ENCODE measurements at places on chromosomes 4 and X. TPM values are rescaled to one million over a fixed set of nuclear protein-coding genes. Genes with fewer than 3 reads are reported as not detected.

CCNA2 gene
- total RNA-seq: 32.6 TPM

FGD1 gene
- total RNA-seq: 0.97 TPM

SPIN4 gene
- 17.2 TPM for total RNA-seq

SCML1 gene
- total RNA-seq: 14.2 TPM

BMPR1B gene
- total RNA-seq: 9.2 TPM

NPY5R gene
- total RNA-seq: 1.2 TPM

ANTXR2 gene
- total RNA-seq: 21.6 TPM

DNA sequence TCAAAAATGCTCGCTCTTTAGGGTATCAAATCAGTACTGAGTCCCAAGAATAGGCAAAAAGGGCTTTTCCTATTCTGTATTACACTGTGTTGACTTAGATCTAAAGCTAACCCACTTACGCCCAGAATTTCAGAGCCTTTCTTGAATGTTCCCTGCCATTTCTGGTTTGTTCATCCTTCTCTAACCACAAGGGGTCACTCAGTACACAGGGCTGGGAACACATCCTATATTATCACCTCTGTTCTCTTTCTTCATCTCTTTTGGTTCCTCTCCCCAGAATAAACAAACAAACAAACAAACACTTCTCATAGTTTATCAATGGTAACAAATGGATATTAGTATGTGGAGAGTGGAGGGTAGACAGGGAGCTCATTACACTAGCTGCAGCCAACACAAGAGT is 25.5 kb upstream of the MORC4 start:
- peak; percentile 14 for DNase-seq

DNA sequence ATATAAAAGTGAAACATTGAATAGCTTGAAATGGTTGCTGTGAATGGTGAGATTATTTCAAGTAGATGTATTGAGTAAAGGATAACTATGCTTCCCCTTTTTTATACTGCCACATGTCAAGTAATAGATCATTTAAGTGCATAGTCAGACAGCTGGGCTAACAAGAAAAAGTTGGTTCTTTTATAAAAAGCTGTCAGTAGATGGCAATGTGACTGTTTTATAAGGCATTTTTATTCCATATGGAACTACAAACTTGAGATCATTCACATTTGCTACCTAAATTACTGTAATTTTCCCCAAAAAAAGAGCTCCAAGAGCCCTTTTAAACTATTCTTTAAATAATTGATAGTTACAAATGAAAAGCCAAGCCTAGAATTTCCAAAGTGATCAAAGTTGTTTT is 831.0 kb downstream of the C4orf33 start:
- DNase-seq: no peak

DNA sequence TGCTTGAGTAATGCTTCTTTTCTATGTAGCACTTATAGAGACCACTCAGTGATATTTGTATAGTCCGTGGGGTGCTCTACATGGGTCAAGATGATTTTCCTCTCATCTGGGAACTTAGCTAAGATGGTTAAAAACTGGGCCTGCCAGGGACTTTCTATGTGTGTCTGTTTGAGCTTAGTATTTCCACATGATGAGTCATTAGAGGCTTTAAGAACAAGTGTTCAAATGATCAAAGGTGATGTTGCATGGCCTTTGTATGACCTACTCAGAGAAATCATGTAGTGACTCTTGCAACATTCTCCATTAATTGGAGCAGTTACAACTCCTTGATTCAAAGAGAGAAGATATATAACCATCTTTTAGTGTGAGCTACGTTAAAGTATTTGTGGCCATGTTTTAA is 1480.5 kb upstream of the IGFBP7 start:
- DNase-seq: no peak

DNA sequence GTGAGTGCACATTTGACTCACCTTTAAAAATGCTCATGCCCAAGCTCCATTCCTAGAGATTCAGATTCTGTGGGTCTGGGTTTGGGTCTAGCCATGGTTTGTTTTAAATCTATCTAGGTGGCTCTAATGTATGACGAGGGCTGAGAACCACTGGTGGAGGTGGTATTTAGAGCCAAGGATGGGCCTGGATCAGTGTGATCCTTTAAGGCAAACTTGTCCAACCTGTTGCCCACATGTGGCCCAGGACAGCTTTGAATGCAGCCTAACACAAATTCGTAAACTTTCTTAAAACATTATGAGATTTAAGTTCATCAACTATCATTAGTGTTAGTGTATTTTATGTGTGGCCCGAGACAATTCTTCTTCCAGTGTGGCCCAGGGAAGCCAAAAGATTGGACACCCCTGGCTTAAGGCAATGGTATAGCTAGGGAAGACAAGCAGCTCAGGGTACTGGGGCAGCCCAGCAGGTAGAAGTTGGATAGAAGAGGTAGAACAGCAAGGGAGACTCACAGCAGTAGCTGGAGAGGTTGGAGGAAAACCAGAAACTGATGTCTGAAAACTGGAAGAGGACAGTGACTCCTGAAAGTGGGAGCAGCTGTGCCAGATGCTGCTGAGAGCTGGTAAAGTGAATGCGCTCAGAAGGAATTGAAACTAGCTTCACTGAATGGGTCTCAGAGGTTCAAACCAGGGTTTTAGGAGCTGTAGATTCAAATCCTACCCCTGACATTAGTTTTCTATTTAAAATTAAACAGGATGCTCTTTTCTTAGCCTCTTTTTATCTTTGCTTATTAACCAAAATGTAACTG is 18.2 kb downstream of the ADD1 start:
- no peak for DNase-seq

- DNase-seq: no peak
Observed at GRCh38 chrX:48045410-48046311, 25.8 kb downstream of the ZNF630 start.

DNA sequence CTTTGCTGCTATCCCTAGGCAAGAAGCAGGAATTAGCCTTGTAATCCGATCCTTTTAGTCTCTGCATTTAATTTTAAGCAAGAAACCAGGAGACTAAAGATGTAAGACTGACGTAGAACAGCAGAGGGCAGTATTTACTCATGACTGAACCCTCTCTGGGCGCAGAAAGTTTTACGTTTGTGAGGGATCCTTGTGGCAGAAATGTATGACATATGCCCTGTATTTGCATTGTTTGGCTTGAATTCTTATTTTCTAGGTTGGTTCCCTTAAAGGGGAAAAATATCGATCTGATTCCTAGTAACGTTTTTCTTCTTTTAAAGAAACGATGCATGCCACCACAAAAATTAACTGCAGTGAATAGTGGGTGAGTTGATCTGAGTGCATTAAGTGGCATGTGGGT is 1.3 kb upstream of the FAT4 start:
- DNase-seq: peak; percentile 58

DNA sequence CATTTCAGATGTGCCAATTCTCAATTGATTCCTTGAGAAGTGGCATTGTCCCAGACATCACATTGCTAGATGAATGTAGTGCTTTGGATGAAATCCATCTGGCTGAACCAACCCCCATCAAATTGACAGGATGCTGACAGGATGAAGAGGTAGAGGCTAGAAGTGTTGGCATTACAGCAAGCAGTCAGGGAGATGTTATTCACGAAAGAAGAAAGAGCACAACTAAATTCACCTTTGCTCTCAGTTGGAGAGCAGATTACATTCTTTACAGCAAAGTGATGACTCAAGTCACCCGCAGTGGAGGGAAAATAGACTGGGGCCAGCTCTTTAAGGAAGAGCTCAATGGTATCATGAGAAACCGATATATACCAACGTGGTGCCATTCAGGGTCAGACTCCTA is 259.6 kb downstream of the C4orf33 start:
- DNase-seq: no peak

GRCh38 chr4:54333657-54334056 is 104.6 kb downstream of the PDGFRA start:
- DNase-seq: no peak

GRCh38 chrX:9873952-9874351 is 87.7 kb downstream of the SHROOM2 start:
- DNase-seq: peak; percentile 28

GRCh38 chr4:143375326-143376073 is 38.8 kb downstream of the GAB1 start:
- DNase-seq: peak; percentile 36

DNA sequence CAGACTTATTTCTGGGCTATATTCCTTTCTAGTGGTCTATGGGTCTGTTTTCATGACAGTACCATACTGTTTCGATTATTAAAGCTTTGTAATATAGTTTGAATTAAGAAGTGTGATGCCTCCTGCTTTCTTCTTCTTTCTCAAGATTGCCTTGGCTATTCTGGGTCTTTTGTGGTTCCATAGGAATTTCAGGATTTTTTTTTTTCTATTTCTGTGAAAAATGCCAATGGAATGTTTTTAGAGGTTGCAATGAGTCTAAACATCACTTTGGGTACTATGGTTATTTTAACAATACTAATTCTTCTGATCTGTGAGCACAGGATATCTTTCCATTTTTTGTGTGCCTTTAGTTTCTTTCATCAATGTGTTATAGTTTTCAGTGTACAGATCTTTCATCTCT is 204.3 kb upstream of the HCCS start:
- DNase-seq: no peak

DNA sequence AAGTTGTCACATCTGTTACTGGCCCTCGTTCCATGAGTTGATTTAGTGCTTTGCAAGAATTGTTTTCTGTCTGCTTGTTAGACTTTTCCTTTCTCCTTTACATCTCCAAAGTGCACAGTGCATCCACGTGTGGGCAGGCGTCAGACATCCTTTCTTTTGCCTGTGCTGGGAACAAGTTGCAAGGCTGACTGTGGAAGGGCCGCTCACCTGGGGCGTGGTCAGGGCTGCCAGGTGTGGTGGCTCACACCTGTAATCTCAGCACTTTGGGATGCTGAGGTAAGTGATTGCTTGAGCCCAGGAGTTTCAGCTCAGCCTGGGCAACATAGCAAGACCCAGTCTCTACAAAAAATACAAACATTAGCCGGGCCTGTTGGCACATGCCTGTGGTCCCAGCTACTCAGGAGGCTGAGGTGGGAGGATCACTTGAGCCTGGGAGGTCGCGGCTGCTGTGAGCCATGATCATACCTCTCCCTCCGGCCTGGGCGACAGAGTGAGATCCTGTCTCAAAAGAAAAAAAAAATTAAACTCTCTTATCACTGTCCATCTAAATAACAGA is 46.2 kb downstream of the RGS12 start:
- DNase-seq: no peak

DNA sequence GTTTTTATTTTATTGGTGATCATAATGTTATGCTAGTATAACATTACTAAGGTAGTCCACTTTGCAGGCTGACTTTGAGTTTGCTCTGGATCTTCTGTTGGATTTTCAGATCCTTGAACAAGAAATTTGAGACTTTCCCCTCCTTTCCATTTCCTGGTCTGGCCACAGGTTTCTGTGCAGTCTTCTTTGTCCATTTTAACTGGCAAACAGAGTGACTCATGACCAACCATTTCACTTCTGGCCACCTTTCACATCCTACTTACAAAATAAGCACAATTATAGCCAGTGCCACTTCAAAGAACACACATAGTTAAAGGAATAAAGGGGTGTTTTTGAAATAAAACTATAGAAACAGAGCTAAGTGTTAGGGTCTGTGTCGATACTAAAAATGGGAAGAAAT is 8.4 kb downstream of the ANK2 start:
- peak; percentile 22 for DNase-seq

DNA sequence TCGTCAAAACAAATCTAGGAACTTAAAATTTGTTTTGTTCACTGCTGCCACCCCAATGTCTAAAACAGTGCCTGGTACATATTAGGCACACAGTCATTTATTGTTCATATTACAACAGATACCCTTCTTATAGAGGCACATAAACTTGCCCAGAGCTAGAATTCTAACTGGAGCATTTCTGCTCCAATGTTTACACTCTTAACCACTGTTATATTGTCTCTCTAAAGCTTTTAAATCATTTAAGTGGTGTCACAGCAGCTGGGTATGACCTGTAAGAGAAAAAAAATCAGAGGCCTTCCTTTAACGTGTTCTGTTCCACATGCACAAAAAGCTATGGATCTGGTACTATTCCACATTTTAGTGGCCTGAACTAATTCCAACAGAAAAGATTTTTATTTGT is 3.0 kb downstream of the UBE2D3 start:
- DNase-seq: no peak

DNA sequence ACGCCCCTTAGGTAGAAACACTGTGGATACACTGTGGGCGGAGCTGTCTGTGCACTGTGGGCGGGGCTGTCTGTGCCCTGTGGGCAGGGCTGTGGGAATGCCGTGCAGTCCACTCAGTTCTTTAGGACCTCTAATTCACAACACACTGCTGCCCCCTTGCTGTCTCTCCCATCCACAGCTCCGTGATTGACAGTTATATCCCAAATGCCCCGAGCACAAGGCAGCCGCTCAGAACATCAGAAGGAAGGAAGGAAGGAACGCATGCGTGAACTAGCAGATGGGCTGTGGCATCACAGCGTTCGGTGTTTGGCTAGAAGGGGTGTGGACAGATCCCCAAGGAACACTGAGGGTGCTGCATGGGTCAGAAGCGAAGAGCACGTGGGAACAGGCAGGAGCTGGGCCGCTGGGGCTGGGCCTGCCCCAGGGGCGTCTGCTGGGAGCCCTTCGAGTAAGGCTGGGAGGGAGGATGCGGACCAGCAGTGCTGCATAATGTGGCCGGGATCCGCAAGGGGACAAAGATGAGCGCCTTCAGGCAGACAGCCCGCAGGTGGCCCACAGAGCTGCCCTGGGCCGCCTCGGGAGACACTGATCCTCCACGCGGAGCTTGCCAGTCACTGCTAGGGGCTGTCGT is 29.8 kb downstream of the ACOX3 start:
- peak; percentile 55 for DNase-seq

DNA sequence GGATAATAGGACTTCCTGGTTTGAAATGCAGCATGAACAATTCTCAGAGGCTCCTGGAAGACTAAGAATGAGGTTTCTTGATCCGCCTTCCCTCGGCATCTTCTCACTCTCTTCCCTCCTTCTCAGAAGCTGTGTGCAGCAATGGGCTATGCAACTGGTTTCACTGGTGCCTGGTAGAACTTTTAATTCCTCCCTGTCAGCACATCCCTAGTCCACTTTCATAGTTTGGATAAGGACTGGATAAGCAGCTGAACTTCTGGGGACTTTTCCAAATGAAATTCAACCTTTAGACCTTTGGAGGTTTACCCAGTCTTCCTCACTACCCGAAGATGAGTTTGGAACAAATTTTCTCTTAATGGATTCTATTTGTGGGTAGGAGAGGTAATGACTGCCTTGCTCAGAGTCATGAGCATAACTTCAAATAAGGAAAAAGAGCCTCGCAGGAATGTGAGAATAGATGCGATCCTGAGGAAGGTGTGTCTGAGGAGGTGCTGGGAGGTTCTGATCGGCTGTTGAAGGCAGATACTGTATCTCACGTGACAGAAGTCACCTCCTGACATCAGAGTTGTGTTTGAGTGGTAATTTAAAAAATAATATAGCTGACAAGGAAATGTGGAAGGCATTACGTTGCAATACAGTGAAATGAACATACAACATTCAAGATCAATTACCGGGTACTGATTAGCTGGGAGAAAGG is 56.0 kb upstream of the HAND2 start:
- DNase-seq: no peak

DNA sequence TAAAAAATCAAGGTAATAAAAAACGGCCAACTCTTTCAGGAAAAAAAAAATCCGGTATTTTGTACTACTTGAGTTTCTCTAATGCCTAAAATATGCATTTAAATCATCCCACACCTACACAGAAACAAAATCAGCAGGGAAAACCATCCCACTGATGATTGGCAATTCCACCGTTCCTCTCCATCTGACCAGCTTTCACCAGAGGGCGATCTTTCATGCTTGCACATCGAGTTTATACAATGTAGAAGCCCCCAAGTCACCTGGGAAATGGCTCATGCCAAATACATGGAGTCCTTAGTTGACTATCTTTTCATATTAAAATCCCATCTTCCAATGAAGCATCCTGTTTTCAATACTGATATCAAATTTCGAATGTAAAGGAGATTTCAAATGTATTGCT is 69.2 kb downstream of the PTCHD1 start:
- peak; percentile 24 for DNase-seq

- no peak for DNase-seq
Observed at GRCh38 chr4:23770011-23770410, 119.8 kb downstream of the PPARGC1A start.
